ENCODE measurements at places on chromosomes 7 and 10.

- no peak for DNase-seq
Measured at GRCh38 chr7:144001543-144001942, 1.4 kb downstream of the OR6B1 start.

DNA sequence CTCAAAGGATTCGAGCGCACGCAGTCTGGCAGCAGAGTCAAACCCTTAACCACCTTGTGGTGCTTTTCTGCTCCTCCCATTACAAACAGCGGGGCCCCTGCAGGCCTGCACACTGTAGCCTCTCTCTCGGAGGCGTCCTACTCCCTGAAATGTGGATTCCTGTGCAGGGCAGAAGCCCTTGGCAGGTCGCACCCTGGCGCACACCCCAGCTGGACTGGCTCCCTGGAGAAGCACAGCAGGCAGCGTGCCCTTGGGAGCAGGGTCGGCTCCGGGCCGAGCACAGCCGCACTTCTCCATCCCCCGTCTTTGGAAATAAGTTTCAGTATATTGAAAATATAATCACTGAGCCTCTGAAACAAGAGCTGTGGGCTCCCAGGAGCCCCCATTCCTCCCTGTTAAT, 144.1 kb downstream of the C10orf105 start:
- peak; percentile 25 for DNase-seq

DNA sequence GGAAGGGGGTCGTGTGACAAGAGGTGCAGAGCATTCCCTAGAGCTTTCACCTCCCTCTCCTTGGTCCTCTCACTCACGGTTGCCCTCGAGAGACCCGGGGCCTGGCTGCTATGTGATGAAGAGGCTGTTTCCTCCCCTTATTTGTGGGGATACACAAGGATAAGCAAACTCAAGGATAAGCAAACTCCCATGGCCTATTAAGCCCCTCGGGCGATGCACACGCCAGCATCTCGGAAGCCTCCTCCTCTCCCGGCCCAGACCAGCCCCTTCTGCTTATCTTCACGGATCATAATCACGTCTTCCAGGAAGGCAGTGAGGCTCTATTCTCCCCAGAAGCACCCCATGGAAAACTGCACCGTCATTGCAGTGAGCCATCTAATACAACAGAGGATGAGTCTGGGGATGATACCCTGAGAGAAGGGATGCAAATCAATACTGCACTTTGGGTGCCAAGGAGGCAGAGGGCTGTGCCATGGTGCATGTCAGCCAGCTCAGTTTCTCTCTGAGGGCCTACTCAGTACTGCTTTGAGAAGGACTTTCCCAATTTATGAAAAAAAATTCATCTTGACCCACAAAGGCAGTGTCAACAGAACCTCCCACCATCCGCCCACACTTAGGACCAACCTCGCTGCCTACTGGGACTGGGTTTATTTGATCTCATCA, 22.2 kb downstream of the TMEM273 start:
- DNase-seq: no peak

- DNase-seq: no peak
Measured at GRCh38 chr10:71989661-71990454, 25.7 kb downstream of the CHST3 start.

DNA sequence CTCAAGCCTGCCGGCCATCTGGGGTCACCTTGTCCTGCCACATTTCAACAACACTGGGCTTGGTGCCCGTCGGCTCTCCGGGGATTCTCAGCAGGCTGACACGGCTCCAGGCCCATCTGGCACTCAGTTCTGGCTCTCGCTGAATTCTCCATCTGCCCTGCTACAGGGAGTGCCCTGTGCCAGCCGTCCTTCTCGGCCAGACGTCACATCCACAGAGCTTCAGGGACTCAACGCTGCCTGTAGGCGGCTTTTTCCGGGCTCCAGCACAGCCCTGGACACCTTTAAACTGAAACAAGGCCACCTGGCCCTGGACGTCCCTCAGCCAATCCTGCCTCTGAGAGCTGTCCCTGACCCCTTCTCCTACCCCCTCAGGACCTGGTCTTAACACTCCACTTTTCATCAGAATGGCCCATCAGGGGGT, 43.0 kb downstream of the TMEM130 start:
- DNase-seq: no peak

- DNase-seq: no peak
Measured at GRCh38 chr10:28939281-28940157, 262.2 kb downstream of the BAMBI start.

DNA sequence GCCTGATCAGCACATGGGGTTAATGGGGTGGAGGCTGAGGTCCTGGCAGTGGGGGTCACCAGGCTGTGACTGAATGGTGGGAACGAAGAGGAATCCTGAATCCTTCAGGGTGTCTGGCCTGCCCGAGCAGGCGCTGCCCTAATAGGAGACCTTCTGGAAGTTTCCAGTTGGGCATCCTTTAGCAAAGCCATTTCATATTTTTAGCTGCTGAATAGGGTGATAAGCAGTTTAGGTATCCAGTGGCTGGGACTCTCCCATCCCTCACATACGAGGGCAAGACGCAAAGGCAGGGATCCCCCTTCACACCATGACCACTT, 159.3 kb downstream of the SH3PXD2A start:
- DNase-seq: no peak

DNA sequence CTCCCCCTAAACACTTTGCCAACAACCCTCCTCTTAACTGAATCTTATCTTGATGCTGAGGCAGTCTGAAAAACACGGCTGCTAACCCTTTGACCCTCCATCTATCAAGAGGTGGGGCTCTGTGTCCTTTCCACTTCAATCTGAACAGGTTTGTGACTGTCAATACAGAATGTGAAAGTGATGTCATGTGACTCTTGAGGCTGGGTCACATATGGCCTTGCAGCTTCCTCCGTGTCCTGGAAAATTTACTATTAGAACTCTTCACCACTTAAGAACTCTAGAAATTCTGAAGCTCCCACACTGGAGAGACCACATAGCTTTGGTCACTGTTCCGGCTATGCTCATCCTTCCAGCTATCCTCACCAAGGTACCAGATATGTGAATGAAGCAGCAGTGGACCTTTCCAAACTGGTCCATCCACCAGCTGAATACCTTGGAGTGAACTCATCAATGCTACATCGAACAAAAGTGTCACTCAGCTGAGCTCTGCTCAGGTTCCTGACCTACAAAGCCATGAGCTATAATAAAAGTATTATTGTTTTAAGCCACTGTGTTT, 30.7 kb upstream of the ASAH2 start:
- no peak for DNase-seq

GRCh38 chr10:94105226-94105625, 111.5 kb downstream of the PLCE1 start:
- no peak for DNase-seq

DNA sequence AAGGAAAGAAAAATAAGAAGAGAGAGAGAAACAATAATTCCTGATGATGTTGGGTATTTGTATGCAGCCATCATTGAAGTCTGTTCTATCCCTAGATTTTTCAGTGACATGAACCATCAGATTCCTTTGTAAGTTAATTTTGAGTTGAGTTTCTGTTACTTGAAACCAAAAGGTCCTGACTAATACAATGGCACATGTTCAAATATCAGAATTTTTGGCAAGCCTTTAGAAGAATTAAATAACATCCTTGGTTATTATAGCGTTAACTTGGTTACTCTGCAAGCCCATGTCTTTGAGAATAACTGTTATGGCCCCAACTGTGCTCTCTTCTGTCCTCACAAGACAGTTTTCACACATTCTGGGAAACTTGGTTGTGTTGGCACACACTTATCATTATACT, 66.5 kb downstream of the SYPL1 start:
- DNase-seq: no peak

GRCh38 chr7:32941181-32941580, 16.1 kb upstream of the FKBP9 start:
- DNase-seq: no peak

DNA sequence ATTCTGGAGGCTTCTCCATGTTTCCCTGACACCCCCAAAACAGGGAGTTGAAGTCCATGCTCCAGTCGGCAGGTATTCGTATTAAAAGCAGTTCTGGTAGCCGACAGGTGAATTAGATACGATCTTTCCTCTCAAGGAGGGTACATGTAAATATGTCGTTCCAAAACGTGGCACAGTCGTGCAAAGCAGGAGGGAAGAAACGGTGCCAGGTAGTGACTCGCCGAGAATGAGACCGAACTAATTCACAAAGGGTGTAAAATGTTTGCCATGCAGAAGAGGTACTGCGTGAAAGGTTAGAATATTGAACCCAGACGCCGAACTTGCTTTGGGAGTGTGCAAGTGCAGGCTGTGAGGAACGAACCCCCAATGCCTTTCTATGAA, 483 bp downstream of the EDRF1 start:
- no peak for DNase-seq

DNA sequence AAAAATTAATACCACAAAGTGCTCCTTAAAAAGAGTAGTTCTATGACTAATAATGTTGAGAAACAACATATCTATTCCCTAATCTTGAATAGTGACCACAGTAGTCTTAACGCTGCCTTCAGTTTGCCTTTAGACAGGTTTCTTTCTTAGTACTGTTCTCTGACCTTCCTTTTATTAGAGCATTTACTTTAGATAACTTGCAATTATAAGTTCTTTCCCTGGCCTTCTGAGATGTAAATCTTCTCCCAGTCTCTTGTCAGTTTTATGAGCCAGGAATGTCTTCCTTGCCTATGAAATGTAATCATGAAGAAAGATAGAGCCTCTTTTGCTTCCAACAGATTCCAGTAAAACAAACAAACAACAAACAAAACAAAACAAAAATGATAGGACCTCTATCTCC, 1119.8 kb upstream of the LRRTM3 start:
- DNase-seq: no peak

DNA sequence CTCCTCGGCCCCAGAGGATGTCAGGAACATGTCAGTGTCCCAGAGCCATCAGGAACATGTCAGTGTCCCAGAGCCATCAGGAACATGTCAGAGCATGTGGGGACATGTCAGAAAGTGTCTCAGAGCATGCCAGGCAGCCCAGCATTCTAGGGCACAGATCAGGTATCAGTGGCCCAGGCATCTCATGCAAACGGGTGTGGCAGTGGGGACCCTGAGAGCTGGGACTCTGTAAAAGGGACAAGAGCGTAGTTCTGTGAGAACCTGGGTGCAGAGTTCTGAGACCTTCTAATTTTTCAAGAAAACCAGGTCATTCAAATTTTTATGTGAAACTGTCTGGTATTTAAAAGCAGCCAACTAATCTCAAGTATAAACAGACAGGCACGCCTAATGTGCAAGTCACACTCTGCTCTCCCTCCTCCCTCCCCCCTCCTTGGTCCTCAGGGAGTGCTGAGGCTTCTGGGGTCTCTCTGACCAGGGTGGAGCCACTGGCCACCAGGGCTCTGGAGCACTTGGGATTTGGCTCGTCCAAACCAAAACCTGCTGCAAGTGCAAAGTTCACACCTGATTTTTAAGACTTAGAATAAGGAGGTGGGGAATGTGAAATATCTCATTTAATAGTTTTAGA, 64.6 kb downstream of the ALOX5 start:
- no peak for DNase-seq

DNA sequence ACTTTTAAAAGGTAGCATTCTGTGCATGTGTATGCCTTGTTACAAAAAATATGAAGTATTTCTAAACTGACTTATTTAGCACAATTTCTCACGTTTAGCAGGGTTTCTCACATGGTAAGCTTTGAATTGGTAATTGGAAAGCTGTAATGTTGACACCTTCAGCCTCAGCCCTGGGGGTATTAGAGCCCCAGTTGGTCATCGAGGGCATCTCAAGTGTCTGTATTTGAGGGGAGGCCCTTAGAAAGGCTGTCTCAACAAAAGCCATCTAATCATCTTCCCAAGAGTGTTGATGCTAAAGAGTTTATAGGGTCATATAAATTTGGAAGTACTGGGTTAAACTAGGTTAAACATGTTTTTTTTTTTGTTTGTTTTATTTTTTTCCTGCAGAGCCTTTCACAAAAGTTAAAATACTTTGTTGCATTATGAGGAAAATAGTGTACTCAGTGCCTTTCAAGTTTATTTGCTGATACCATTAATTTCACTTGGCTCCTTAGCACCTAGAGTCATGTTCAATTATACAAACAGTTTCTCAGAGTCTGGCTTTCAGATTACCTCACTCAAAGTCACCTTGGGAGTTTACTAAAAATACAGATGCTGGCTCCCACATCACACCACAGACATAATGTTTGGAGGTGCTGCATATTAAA, 134.0 kb downstream of the CD36 start:
- no peak for DNase-seq

DNA sequence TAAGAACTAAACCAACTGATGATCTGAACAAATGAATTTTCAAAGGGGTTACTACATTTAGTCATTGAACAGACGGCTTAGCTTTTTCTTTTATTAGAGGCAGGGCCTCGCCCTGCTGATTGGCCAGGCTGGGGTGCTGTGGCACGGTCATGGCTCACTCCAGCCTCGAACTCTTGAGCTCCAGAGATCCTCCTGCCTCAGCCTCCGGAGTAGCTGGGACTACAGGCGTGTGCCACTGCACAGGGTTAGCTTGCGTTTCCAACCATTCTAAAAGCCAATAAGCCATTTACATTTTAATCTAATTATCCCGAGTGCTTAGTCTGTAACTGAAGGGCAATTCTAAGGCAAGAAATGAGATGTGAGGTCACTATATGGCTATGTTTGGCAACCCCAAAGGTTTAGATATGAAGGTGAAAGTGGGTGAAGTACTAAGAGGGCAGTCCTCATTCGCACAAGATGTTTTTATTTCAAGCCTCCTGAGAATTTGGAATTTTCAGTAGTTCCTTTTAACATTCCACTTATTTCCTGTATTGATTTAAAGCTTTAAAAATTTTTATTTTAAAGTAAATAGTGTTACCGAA, 1.6 kb upstream of the CDK13 start:
- no peak for DNase-seq

- no peak for DNase-seq
Measured at GRCh38 chr10:3972460-3973301, 187.7 kb upstream of the KLF6 start.

- no peak for DNase-seq
Measured at GRCh38 chr7:102286237-102287110, at the start of gene SH2B2. Gene SH2B2 (plus strand): TSS chr7:102286868. CDS start chr7:102300551, 13,683 bp downstream.

- DNase-seq: no peak
Measured at GRCh38 chr10:126564326-126564888, 106.1 kb downstream of the C10orf90 start.

GRCh38 chr10:113160641-113161040, 210.6 kb downstream of the TCF7L2 start:
- DNase-seq: no peak

DNA sequence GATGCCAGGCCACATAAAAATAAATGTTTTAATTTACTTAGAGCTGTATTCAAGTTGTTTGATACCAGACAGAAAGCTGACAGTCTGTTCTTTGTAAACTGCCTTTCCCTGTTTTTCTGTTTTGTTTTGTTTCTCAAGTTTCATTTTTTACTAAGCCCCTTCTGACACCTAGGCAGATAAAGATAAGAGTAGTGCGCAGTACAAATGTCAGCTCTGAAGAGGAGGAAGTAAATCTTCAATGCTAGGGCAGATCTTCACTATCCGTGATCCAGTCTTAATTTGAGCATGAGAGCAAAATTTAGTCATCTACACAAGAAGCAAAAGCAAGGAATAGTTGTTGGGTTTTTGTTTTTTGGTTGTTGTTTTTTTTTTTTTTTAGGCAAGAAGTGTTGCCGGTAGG, 27.3 kb downstream of the MTURN start:
- DNase-seq: no peak

GRCh38 chr7:112830769-112831168, 40.6 kb upstream of the TMEM168 start:
- DNase-seq: no peak

- DNase-seq: no peak
Measured at GRCh38 chr7:113125728-113126127, 7.4 kb upstream of the SMIM30 start.
